Nasal cavity respiratory epithelium epithelial cell of viscerocranial mucosa (primary cell): ENCODE measurements at places on chromosomes 4 and X. TPM values are rescaled to one million over a fixed set of nuclear protein-coding genes. Genes with fewer than 3 reads are reported as not detected.

CCSER1 gene
- total RNA-seq: 9.6 and 19.6 TPM in 2 replicates

VCX3B gene
- not detected in 2 replicates for total RNA-seq

F8A2 gene
- total RNA-seq: not detected in 2 replicates

NKX3-2 gene
- total RNA-seq: under 0.01 TPM in 1 of 2 replicates, not detected in the other

CFAP99 gene
- not detected in 2 replicates for total RNA-seq

TMEM31 gene
- not detected in 2 replicates for total RNA-seq

CDX4 gene
- total RNA-seq: not detected in 2 replicates

PLAC8 gene
- total RNA-seq: 0.68 and 4.0 TPM in 2 replicates

LRPAP1 gene
- 24.9 and 193 TPM in 2 replicates for total RNA-seq

CLDN34 gene
- total RNA-seq: 0.14 TPM in 1 of 2 replicates, not detected in the other

HTN3 gene
- not detected in 2 replicates for total RNA-seq

KLHL4 gene
- under 0.01 and 0.64 TPM in 2 replicates for total RNA-seq

PABPC1L2B gene
- total RNA-seq: not detected in 2 replicates

UGT2B15 gene
- total RNA-seq: not detected in 2 replicates

SH3D19 gene
- total RNA-seq: 20.5 and 24.1 TPM in 2 replicates

ANKRD37 gene
- total RNA-seq: 3.8 and 5.5 TPM in 2 replicates

IQCM gene
- total RNA-seq: not detected in 2 replicates

CXCR3 gene
- total RNA-seq: not detected in 2 replicates

TBC1D1 gene
- total RNA-seq: 32.1 and 43.5 TPM in 2 replicates

G3BP2 gene
- total RNA-seq: 201 and 299 TPM in 2 replicates

TSPAN7 gene
- 0.64 and 0.68 TPM in 2 replicates for total RNA-seq

CTAG1A gene
- total RNA-seq: not detected in 2 replicates

EVC gene
- total RNA-seq: 12.3 and 52.8 TPM in 2 replicates

L1CAM gene
- total RNA-seq: 2.1 and 6.3 TPM in 2 replicates

SFRP2 gene
- not detected in 2 replicates for total RNA-seq

FOXR2 gene
- total RNA-seq: not detected in 2 replicates
